ENCODE measurements at places on chromosomes 2 and 18. TPM values are rescaled to one million over a fixed set of nuclear protein-coding genes. Genes with fewer than 3 reads are reported as not detected.

The GPR39 gene
- total RNA-seq: not detected

The BMP10 gene
- not detected for total RNA-seq

DNA sequence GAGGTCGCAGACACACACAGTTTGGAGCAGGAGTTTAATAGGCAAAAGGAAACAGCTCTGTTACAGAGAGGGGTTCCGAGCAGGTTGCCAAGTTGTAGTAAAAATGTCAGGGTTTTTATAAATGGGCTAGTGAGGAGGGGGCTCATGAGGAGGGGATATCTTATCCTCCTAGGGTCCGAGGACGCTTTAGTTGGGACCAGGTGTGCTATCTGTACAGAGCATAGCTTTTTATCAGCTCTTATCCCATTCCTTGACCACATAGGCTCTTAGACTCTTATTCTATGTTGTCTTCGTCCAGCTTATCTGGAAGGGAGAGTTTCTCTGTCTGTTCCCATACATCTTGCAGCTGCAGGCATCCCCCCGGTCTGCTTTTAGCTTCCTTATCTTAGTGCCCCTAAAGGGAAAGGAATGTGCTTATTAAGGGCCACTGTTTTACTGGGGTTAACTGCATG is 44.7 kb downstream of the PDK1 start:
- no peak overlapping the region for H3K4me3 ChIP-seq
- DNase-seq: no peak
- H3K27ac ChIP-seq: no peak overlapping the region
- H3K4me1 ChIP-seq: no peaks in the 10 kb centered on the region

The CFAP65 gene
- total RNA-seq: not detected

- H3K4me3 ChIP-seq: no peak overlapping the region
- H3K27ac ChIP-seq: peak overlapping the region; percentile 66
- no peak for DNase-seq
- no peaks in the 10 kb centered on the region for H3K27me3 ChIP-seq
These were observed 101.5 kb downstream of the VAPA start for GRCh38 chr18:10015288-10015701.

The SP110 gene
- 14.1 TPM for total RNA-seq

The ERMN gene
- not detected for total RNA-seq

- H3K4me3 ChIP-seq: no peak overlapping the region
- H3K4me1 ChIP-seq: peaks cover 14% of the 10 kb centered on the region
- no peak for DNase-seq
- H3K36me3 ChIP-seq: peaks cover 4% of the 10 kb centered on the region
- no peak overlapping the region for H3K27ac ChIP-seq
These were observed 17.4 kb downstream of the HAT1 start for GRCh38 chr2:171939743-171940071.

DNA sequence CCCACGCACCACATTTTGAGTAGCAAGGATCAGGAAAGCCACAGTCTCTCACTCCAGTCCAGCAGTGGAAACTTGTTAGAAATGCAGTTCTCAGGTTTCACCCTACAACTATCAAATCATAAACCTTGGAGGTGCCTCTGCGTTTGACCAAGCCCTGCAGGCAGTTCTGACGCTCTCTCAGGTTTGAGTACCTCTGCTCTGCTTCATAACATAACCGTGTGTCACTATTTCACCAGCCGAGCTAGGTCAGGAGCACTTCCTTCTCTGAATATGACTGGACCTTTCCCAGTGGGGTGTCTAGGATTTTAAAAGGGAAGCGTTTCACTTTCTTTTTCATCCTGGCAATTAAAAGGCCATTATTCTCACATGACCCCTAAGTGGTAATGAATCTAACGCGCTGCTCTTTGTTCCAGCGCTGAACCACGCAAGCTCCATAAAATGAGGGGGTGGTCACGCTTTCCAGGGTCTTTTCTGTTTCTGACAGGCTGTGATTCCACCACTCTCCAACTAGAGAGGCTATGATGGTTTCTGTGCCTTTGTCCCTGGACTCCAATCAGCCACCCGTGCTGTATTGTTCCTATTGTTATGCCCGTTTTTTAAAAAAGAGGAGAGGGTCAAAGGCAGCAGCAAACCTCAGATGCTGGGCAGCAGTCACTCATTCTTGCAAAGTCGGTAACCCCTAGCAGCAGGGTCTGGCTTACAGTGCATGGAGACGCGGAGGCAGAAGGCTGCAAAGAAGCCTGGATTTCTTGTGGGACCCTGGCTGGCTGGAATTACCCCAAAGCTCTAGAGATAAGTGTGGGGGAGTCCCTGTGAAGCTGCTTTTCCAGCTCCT is 75.2 kb upstream of the CTNNA2 start:
- DNase-seq: no peak
- H3K4me1 ChIP-seq: no peaks in the 10 kb centered on the region
- no peak overlapping the region for H3K4me3 ChIP-seq
- no peaks in the 10 kb centered on the region for H3K36me3 ChIP-seq
- no peak overlapping the region for H3K27ac ChIP-seq

The GALNT14 gene
- 0.46 TPM for total RNA-seq
